ENCODE measurements at places on chromosomes 1 and 21.

DNA sequence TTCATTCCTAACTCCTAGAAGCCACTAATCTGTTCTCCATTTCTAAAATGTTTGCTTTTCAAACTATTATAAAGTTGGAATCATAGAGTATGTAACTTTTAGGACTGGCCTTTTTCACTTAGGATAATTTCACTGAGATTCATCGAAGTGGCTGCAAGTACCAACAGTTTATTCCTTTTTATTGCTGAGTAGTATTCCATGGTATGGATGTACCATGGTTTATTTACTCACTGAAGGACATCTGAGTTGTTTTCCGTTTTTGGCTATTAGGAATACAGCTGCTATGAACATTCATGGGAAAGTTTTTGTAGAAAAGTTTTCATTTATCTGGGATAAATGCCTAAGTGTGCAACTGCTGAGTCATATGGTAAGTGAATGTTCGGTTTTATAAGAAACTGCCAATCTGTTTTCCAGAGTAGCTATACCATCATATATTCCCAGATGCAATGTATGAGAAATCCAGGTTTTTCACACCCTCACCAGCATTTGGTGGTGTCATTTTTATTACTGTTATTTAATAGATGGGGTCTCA lies 66.3 kb downstream of the SLC27A3 start:
- no peak for DNase-seq

GRCh38 chr1:69711190-69711930 lies 143.6 kb downstream of the LRRC7 start:
- DNase-seq = no peak

DNA sequence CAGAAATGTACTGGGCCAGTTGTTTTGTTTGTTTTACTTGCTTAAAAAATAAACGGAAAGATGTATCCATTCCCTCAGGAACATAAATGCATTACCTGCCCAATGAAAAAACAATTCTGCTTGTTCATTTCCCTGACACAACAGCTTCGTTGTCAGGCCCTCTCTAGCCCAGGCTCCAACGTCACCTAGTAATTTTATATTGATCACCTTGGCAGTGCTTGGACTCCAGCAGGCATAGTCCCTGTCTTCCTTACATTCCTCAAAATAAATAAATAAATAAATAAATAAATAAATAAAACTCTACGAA lies 1.2 kb downstream of the CEP170 start:
- DNase-seq = no peak

DNA sequence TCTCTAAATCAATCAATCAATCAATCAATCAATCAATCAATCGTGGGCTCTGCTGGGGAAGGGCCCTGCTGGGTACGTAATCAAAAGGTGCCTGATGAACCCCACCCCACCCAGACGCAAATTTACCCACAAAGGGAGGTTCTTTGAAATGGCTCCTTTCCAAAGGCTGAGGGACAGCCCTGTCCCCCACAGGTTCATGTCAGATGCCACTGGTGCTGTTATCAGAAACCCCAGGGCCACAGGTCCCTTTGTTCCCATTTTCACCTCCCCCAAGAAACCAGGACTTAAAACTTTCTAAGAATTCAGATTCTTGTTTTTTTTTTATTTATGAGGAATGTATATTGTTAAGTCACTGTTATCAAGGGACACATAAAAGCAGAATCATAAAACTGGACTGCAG lies 14.2 kb downstream of the CHRNB2 start:
- no peak for DNase-seq

DNA sequence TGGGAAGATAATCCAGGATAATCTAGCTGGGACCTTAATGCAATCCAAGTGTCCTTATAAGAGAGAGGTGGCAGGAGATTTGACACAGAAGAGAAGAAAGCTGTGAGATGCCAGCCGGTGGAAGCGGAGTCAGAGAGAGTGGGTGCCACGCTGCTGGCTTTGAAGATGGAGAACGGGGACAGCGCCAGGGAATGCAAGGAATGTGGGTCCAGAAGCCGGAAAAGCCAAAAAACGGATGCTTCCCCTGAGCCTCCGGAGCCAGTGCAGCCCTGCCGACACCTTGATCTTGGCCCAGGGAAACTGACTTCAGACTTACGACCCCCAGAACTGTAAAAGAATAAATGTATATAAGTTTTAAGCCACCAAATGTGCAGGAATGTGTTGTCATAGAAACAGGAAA lies 152.6 kb downstream of the ZNF281 start:
- no peak for DNase-seq

- no peak for DNase-seq
Observed at GRCh38 chr1:8151647-8152046, 125.5 kb upstream of the ERRFI1 start.

GRCh38 chr1:153849487-153850185 lies 73.1 kb downstream of the GATAD2B start:
- DNase-seq = no peak

DNA sequence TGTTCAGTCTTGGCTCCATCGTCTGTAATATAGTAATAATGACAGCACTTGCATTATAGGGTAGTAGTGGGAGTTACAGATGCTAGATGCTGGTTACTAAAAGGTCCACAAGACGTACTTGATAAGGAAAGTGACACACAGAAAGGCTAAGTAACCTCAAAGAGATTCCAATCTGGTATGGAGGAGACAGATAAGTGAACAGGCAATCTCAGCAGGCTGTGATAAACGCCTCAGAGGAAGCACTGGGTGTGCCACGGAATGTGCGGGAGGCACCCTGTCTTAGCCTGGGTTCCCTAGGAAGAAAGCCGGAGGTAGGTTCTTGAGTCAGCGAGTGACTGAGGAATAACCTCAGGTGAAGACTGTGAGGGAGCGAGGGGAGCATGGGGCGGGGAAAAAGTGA lies 4.6 kb upstream of the CTPS1 start:
- no peak for DNase-seq

GRCh38 chr21:33032434-33033047 lies 6.8 kb downstream of the OLIG2 start:
- DNase-seq = no peak

- no peak for DNase-seq
Observed at GRCh38 chr1:168452329-168452728, 91.5 kb downstream of the XCL2 start.

GRCh38 chr21:36288651-36289243 lies 31.2 kb upstream of the MORC3 start:
- no peak for DNase-seq

GRCh38 chr21:45736690-45737484 lies 93.4 kb downstream of the PCBP3 start:
- DNase-seq = no peak

- DNase-seq = no peak
Observed at GRCh38 chr1:244050835-244051444, at the start of gene ZBTB18. ZBTB18 (plus strand) TSS chr1:244051283; CDS start chr1:244051432, 149 bp downstream.

- peak; percentile 61 for DNase-seq
Observed at GRCh38 chr1:7915826-7916500, 24.7 kb downstream of the TNFRSF9 start.

GRCh38 chr21:44513389-44514217 lies 26.4 kb downstream of the KRTAP10-1 start:
- DNase-seq = no peak

- DNase-seq = no peak
Observed at GRCh38 chr1:67991546-67991945, 58.9 kb downstream of the DIRAS3 start.

DNA sequence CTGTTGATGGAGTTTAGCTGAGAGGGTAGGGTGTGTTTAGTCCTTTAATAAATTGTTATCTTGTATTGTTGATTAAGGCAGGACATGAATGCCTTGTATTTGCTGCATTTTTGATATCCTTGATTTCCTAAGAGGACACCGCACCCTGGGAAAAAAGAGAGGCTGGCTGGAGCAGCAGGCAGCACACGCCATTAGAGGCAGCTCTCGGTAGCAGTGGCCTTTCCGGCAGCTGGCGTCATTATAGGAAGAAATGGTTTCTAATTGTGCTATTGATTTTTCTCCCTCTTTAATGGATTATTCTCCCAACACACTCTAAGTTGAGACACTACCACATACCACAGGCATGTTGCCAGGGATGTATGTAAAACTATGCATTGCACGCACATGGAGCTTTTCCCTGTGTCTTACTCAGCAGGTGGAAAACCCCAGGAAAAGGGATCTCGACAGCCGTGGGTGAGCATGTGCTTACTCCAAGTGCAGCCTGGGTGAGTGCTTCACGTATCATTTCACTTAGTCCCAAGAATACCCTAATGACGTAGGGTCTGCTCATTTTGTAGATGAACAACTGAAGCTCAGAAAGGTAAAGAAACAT lies 440.4 kb upstream of the RUNX1 start:
- no peak for DNase-seq

DNA sequence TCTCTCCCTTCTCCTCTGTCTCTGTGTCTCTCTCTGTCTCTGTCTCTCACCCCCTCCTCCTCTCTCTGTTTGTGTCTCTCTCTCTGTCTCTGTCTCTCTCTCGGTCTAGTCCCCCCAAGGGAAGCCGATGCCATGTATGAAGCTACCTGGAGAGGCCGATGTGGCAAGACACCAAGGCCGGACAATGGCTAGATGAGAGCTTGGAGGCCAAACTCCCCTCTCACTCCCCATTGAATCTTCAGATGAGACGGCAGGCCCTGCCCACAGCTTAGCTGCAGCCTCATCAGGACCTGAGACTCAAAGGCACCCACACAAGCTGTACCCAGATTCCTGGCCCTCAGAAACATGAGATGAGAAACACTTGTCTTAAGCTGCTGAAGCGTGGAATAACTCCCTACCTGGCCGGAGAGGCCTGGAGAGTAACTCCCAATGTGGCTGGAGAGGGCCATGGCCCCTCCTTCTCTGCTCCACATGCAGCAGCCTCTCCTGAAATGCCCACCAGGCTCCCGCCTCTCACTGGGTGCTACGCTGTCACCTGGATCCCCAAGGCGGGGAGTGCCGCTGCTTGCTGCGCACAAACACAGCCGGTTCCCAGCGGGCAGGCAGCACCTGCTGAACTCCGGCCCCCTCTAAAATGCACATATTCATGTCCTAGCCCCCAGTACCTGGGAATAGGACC lies 7.8 kb upstream of the ACTRT2 start:
- no peak for DNase-seq

DNA sequence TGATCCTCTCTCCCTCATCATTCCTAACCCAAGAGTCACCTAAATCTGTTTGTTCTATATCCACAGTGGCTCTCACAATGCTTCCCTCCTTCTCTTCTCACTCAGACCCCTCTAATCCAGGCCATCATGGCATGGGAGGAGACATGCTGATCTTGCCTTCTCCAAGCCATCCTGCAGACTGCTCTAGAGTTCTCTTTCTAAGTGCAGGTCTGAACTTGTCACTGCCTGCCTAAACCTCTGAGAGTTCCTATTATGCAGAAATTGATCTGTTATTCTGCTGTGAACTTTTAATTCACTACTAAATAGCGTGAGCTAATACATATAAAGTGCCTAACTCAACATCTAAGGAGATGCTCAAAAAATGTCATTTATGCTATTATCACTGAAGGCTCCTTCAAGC lies 26.8 kb downstream of the LAMC2 start:
- DNase-seq = no peak

GRCh38 chr1:15802234-15802965 lies 5.0 kb downstream of the UQCRHL start:
- DNase-seq = no peak

GRCh38 chr1:149979245-149979971 lies 31.1 kb downstream of the OTUD7B start:
- no peak for DNase-seq

DNA sequence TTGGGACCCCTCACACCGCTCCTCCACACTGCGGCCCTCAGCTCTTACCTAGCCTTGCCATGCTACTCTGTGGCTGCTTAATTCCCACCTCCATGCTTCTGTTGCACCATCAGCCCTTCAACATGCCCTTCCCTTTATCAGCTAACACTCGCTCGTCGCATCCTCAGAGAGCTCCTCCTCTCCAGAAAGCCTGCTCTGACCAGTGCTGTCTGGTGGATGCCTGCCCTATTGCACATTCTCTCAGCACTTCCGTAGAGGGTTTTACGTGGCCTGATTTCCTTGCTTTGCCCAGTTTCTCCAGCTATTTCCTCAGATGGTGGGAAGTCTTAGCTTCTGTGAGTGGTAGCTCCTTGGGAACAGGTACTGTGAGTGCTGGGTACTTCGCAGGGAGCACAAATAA lies 10.3 kb upstream of the LAD1 start:
- DNase-seq = no peak

GRCh38 chr1:41500378-41500777 lies 15.9 kb upstream of the EDN2 start:
- no peak for DNase-seq

DNA sequence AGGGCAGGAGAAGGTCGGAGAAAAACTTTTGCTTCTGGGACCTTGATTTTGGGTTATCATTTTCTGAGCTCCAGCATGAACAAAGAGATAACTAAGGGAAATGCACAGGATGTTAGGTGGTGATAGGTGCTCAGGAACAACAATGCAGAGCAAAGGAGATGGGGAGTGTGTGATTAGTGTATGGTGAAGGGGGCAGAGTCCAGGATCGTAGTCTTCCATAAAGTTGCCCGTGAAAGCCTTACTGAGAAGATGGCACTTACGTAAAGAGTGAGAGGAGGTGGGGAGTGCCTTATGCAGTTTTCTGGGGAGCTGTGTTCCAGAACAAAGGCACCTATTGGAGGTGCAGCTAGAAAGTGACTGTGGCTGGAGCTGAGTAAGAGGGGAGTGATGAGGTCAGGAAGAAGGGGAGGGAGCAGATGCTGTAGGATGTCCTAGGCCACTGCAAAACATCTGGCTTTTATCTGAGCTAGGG lies 11.6 kb downstream of the KCNK1 start:
- no peak for DNase-seq

GRCh38 chr1:200473698-200474371 lies 64.0 kb upstream of the ZNF281 start:
- DNase-seq = no peak

DNA sequence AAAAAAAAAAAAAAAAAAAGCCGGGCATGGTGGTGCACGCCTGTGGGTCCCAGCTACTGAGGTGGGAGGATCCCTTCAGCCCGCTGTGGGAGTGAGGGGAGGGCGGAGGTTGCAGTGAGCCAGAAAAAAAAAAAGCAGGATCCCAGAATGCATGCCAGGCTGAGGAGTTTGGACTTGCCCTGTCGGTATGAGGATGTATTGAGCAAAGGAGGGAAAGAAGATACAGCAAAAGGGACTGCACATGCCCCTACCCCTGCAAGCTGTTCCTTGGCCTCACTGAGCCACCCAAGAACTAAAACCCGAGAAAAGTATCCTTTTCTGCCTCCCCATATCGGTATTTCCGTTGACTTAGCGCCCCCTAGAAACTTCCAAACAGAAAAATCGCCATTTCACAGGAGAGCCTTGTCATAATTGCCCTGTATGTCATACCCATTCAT lies 1.3 kb upstream of the GPATCH4 start:
- DNase-seq = no peak

DNA sequence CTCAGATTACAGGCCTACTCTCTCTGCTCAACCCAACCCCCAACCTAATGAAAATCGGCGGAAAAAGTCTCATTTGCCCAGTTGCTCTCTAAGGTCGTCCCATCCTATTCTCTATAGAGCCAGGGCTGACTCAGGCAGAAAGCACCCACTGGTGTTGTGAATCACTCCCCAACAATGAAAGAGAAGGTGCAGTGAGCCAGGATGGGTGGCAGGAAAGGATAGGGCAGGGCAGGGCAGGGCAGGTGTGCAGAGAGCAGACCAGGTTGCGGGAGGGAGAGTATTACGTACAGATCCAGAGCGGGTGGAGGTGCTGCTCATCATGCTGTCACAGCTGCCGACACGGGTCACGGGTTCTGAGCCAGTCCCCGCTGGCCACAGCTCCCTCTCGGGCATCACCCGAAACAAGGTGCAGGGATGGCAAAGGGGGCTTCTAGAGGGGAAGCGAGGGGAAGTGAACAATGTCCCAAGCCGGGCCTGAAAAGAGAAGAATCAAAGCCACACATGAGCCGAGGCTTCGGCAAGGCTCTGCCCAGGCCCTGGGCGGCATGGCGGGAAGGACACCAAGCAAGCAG lies 5.3 kb downstream of the C1orf116 start:
- no peak for DNase-seq

GRCh38 chr1:29124366-29125236 lies 898 bp upstream of the TMEM200B start:
- DNase-seq = peak; percentile 21
